ENCODE measurements at places on chromosomes 7 and 10. TPM values are rescaled to one million over a fixed set of nuclear protein-coding genes. Genes with fewer than 3 reads are reported as not detected.

The GIMAP6 gene
- total RNA-seq: 35.1 TPM

The AEBP1 gene
- 18.4 TPM for total RNA-seq

The AKR1C4 gene
- total RNA-seq: not detected

The ELMO1 gene
- 97.2 TPM for total RNA-seq

The ITGA8 gene
- total RNA-seq: not detected

The PTPN20 gene
- 0.99 TPM for total RNA-seq

The LIPJ gene
- total RNA-seq: not detected

The CLRN3 gene
- not detected for total RNA-seq

The GRID1 gene
- not detected for total RNA-seq

The NXPH1 gene
- not detected for total RNA-seq

The WDR86 gene
- total RNA-seq: 1.0 TPM

The ODAD2 gene
- total RNA-seq: 0.10 TPM

The CLDN3 gene
- total RNA-seq: not detected

The GRM8 gene
- not detected for total RNA-seq

The CUL1 gene
- 68.6 TPM for total RNA-seq

The SORCS1 gene
- not detected for total RNA-seq

The GPC2 gene
- 14.2 TPM for total RNA-seq

The EPO gene
- total RNA-seq: 0.19 TPM

The OR6B1 gene
- not detected for total RNA-seq

The COBL gene
- total RNA-seq: not detected

The SORCS3 gene
- not detected for total RNA-seq
